ENCODE measurements at places on chromosomes 7 and 10.
A peak's percentile ranks its signal among the peaks of the same experiment; 100 is the strongest.

DNA sequence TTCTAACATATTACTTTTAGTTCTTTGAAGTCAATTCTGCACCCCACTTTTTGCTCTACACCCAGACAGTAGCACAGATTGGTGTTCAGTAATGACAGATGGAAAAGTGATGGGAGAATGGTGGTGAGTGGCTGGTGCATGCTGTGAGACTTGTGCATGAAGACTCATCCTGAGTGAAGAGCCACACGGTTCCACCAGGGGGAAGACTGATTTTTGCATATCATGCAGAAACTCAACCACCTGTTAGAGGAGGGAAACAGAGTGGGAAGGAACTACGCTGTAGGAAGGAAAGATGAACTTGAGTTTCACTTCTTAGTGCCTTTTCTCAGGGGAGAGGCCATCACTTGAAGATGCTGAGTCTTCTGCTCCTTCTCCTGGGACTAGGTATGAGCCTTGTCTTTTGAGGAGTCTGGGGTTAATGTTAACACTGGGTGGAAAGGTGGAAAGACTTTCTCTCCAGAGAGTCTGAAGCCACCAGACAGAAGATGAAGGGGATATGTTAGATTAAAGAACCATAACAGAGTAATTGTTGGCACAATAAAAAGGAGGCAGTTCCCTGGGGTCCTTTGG, 9.3 kb upstream of the PRSS1 start:
- DNase-seq = no peak

DNA sequence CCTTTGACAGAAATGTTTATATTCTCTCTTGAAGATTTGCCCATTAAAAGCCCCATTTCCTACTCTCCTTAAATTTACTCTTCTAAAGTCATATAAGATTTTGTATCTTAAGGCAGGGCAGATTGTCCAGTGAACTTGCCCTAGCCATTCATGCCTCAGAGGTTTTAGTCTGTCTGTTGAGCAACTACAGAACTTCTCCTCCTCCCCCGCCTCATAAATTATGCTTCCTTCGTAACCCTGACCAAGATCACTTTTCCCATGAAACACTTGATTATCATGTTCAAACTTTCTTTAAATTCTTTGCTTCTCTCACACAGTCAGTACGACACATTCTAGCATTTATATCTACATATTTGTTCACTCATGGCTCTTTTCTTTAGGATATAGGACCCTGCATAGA, 621.3 kb downstream of the ANKRD7 start:
- DNase-seq = no peak

GRCh38 chr10:6146013-6146785, 56.5 kb upstream of the PFKFB3 start:
- DNase-seq = no peak

- DNase-seq = no peak
These were observed 18.4 kb downstream of the TM9SF3 start for GRCh38 chr10:96568402-96568801.

GRCh38 chr7:1749351-1749863, 79.3 kb downstream of the ELFN1 start:
- DNase-seq = no peak

GRCh38 chr7:77443042-77443441, 26.9 kb upstream of the GSAP start:
- DNase-seq = no peak

DNA sequence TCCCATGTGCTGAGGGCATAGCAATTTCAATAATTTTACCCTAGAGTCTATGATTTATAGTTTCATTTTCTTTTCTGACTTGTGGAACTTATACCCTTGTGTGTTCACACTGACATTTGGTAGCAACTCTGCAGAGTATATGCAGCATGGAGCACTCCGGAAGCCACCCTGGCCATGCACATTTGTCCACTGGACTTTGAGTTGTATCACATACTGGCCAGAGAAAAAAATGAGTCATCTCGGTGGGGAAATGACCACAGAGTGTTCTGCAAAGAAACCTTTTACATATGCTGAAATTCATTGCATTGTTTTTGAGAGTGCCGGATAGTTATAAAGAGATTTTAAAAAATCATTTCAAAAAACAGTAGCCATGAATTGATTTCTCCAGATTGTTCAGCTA, 164.8 kb upstream of the COBL start:
- DNase-seq = no peak

DNA sequence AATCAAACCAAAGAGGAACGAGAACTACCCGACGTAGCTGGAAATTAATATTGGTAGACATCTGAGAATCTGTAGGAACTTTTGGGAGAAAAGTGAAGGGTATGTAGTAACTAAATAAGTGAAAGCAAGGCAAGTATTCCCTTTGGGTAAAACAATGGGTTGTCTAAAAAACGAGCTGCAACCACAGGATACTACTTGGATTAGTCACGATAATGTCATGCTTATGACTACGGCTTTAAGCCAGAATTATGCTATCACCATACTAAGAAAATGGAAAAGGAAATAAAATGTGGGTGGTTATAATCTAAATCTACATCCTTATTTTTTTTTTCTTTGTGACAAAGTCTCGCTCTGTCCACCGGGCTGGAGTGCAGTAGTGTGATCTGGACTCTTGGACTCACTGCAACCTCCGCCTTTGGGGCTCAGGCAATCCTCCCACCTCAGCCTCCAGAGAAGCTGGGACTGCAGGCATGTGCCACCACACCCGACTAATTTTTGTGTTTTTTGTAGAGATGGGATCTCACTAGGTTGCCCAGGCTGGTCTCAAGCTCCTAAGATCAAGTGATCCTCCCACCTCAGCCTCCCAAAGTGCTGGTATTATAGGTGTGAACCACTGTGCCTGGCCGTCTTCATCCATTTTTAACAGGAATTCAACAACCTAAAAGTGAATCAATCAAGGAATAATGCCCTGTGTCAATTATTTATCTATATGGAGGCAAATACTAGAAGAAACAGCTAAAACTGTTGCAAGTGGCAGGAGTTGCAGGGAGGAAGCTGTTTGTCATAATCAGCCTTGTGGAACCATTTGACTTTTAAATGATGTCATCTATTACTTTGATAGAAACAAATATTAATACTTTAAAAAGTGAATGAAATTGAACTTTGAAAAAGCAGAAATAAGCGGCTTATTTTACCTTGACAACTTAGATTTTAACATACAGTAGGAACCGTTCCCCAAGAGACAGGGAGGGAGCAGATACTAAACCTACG, 189.3 kb downstream of the PRPF18 start:
- no peak for DNase-seq

GRCh38 chr10:75746356-75746755, 314.9 kb downstream of the LRMDA start:
- DNase-seq = no peak

DNA sequence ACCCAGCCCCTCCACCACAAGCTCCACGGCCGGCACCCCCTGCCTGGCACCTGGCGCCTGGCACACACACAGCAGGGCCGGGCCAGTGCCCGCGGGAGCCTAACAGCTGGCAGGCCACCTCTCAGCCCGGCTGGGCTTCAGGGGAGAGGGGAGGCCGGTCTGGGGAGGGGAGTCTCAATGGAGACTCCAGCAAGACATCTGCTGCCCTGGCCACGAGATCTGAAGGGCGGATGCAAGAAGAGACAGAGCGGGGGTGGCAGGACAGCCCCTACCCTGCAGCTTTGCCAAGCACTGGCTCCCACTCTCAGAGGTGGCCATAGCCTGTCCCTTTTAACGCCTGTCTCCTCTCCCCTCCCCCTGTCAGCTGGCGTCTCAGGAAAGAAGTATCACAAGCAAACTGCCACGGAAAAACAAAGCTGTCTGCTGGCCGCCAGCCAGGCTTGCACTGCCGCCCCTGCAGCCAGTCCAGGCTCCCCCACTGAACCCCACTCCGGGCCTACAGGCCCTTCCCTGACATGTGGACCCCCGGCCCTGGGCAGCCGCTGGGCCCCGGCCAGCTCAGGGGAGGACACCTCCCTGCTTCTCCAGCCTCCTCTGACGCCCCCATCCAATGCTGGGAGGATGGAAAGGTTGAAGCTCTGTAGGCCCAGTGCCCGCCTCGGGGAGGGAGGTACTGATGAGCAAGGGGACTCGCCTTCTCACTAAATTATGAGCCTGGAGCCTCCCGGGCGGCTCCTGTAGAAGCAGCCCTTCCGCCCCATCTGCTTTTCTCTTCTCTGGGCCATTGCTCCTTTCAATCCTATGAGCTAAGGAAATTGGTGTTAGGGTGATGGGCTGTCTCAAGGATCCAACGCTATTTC, 178.4 kb downstream of the ARHGAP12 start:
- DNase-seq = peak; percentile 81

DNA sequence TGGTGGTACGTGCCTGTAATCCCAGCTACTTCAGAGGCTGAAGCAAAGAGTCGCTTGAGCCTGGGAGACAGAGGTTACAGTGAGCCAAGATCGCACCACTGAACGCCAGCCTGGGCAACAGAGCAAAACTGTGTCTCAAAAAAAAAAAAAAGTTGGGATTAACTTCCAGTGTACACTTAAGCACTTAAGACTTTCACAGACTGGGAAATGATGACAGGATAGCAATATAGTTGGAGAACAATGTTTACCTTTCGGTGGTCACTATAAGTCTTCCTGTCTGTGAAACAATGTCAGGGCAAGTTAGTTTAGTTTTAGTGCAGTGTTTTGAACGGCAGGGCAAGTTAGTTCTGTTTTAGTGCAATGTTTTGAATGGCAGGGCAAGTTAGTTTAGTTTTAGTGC, 130.2 kb downstream of the TPST1 start:
- DNase-seq = no peak

- no peak for DNase-seq
These were observed 48.4 kb downstream of the TES start for GRCh38 chr7:116258734-116259133.

- DNase-seq = no peak
These were observed 202.4 kb downstream of the ELFN1 start for GRCh38 chr7:1872191-1873069.

GRCh38 chr10:76114581-76115001, 683.2 kb downstream of the LRMDA start:
- no peak for DNase-seq

- DNase-seq = no peak
These were observed 204.0 kb upstream of the GNAI1 start for GRCh38 chr7:79930604-79931003.

- peak; percentile 89 for DNase-seq
These were observed 6.1 kb downstream of the NYAP1 start for GRCh38 chr7:100489824-100490223.

DNA sequence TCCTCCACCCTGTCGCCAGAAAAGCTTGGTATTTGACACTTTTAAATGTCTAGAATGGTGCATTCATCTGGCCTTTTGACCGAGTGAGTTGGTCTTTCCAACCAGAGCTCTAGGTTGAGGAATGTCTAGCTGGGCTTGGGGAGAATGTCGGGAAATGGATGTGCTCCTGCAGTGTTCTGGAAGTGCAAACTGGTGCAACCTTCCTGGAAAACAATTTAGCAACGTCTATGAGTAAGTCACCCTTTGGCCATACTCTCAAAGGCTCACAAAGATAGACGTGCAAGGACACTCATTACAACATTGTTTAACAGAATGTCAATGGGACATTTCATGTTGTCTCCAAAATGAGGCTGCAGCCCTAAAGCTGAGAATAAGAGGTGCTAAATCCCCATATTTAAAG, 12.2 kb upstream of the NMT2 start:
- DNase-seq = no peak

GRCh38 chr7:36301914-36302771, 87.5 kb upstream of the ANLN start:
- peak; percentile 45 for DNase-seq

- no peak for DNase-seq
These were observed 530.3 kb downstream of the ARL4A start for GRCh38 chr7:13217768-13218167.

DNA sequence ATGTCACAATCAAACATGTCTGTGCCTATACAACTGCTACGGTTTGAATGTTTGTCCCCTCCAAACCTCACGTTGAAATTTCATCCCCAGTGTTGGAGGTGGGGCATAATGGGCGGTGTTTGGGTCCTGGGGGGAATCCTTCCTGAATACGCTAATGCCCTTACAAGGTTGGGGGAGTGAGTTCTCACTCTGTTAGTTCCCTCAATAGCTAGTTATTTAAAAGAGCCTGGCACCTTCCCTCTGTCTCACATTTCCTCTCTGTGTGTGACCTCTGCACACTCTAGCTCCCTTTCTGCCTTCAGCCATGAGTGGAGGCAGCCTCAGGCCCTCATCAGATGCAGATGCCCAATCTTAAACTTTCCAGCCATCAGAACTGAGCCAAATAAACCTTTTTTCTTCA, 129.5 kb downstream of the GRM8 start:
- no peak for DNase-seq

GRCh38 chr7:147731311-147731710, 859.3 kb upstream of the C7orf33 start:
- DNase-seq = no peak

Data from left forelimb (tissue), 1 donor.